ENCODE measurements at places on chromosomes 7 and 10. TPM values are rescaled to one million over a fixed set of nuclear protein-coding genes. Genes with fewer than 3 reads are reported as not detected.

GRCh38 chr10:13758756-13759155 lies 172.0 kb downstream of the PRPF18 start:
- DNase-seq, result no peak
- peak overlapping the region; percentile 84 for H3K27ac ChIP-seq
- no peaks in the 10 kb centered on the region for H3K27me3 ChIP-seq

GRCh38 chr10:48945441-48946130 lies 5.9 kb upstream of the LRRC18 start:
- H3K27ac ChIP-seq, result no peak overlapping the region
- H3K36me3 ChIP-seq, result no peaks in the 10 kb centered on the region
- H3K4me3 ChIP-seq, result no peak overlapping the region
- no peaks in the 10 kb centered on the region for H3K27me3 ChIP-seq

DNA sequence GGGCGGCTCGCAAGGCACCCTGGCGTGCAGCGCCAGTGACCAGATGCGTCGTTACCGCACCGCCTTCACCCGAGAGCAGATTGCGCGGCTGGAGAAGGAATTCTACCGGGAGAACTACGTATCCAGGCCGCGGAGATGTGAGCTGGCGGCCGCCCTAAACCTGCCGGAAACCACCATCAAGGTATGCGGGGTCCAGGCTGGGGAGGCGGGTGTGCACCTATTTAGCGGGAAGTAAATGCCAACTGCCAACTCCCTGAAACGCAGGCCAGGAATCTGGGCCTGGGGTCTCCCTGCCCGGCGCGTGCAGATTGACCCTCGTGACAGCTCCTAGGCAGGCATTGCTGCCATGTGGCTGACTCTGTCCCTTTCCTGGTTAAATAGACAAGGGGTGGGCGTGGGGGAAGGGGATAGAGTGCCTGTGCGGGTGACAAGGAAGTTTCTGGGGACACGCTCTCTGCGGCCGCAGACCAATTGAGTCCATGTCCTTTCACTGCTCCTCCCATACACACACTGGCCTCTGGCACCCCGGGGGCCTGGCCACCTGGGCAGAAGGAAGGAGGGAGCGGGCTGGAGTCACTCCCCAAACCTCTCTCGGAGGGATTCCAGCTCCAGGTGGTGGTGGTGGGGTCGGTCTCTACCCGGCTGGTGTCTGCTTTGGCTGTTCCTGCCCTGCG lies 2.7 kb downstream of the EVX1 start:
- peaks cover 100% of the 10 kb centered on the region for H3K27me3 ChIP-seq
- peak overlapping the region; percentile 34 for H3K4me3 ChIP-seq
- peak; percentile 49 for DNase-seq
- H3K4me1 ChIP-seq, result peaks cover 41% of the 10 kb centered on the region
- no peaks in the 10 kb centered on the region for H3K36me3 ChIP-seq
- no peak overlapping the region for H3K27ac ChIP-seq

GRCh38 chr7:139901901-139902300 lies 72.8 kb downstream of the TBXAS1 start:
- no peaks in the 10 kb centered on the region for H3K36me3 ChIP-seq
- no peaks in the 10 kb centered on the region for H3K27me3 ChIP-seq
- no peak overlapping the region for H3K4me3 ChIP-seq
- DNase-seq, result no peak
- no peak overlapping the region for H3K27ac ChIP-seq

DNA sequence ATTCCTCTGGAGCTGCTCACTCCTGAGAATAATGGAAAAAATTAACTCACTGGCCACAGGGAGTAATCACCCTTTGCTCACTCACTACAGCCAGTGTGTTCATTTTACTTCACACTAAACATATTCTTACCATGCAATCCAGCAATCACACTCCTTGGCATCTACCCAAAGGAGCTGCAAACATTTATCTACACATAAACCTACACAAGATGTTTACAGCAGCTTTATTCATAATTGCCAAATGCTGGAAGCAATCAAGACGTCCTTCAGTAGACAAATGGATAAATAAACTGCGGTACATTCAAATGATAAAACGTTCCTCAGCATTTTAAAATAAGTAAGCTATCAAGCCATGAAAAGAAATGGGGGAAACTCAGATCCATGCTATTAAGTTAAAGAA lies 34.2 kb upstream of the POM121L12 start:
- H3K27ac ChIP-seq, result no peak overlapping the region
- H3K4me3 ChIP-seq, result no peak overlapping the region
- no peak for DNase-seq
- no peaks in the 10 kb centered on the region for H3K36me3 ChIP-seq
- H3K27me3 ChIP-seq, result no peaks in the 10 kb centered on the region
- H3K4me1 ChIP-seq, result no peaks in the 10 kb centered on the region

- H3K36me3 ChIP-seq, result no peaks in the 10 kb centered on the region
- no peaks in the 10 kb centered on the region for H3K27me3 ChIP-seq
- H3K27ac ChIP-seq, result no peak overlapping the region
- no peak overlapping the region for H3K4me3 ChIP-seq
- peaks cover 3% of the 10 kb centered on the region for H3K4me1 ChIP-seq
- DNase-seq, result no peak
Observed at GRCh38 chr7:149224352-149224751, 15.1 kb upstream of the ZNF212 start.

DNA sequence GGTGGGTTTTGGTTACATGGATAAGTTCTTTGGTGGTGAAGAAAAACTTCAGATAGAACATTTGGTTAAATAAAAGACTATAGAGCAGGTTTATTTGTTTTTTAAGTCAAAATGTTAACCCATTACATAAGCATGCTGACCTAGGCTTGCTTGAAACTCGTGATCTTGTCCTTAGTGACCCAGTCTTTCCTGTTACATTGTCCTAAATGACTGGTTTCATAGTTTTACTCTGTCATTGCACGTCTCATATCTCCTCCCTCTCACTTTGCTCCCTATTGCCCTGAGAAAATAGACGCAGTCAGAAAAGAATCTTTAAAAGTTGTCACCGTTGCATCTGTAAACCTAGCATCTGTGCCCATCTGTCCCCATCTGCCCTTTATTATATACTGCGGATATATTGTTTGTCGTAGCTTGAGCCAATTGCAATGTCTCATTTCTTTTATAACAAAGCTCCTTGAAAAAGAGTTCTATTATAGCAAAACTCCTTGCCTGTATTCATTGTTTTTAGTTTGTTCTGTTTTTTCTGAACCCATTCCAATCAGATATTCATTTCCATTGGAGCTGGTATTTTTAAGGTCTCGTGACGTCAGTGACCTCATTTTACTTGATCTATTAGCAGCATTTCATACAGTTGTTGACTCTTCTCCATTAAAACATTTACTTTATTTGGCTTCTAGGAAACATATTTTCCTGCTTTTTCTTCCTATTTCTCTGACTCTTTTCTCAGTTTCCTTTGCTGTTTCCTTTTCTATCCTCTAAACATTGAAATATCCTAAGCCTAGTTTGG lies 57.3 kb downstream of the HELLS start:
- DNase-seq, result no peak
- no peak overlapping the region for H3K27ac ChIP-seq

DNA sequence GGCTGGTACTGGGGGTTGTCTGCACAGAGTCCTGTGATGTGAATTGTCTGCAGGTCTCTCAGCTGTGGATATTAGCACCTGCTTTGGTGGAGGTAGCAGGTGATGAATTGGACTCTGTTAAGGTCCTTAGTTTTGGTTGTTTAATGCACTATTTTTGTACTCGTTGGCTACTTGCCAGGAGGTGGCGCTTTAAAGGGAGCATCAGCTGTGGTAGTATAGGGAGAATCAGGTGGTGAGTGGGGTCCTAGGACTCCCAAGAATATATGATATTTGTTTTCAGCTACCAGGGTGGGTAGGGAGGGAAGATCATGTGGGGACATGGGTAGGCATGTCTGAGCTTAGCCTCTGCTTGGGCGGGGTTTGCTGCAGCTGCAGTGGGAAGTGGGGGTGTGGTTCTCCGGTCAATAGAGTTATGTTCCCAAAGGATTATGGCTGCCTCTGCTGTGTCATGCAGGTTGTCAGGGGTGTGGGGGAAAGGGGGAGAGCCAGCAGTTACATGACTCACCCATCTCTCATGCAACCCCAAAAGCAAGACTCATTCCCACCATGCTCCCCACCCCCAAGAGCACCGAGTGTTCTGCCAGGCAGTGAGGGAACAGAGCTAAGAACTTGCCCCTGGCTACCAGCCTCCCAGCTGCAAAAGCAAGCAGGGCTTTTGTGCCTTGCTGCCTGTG lies 53.7 kb upstream of the ZNF273 start:
- no peaks in the 10 kb centered on the region for H3K36me3 ChIP-seq
- no peak overlapping the region for H3K27ac ChIP-seq
- no peaks in the 10 kb centered on the region for H3K4me1 ChIP-seq
- DNase-seq, result no peak
- H3K27me3 ChIP-seq, result no peaks in the 10 kb centered on the region

DNA sequence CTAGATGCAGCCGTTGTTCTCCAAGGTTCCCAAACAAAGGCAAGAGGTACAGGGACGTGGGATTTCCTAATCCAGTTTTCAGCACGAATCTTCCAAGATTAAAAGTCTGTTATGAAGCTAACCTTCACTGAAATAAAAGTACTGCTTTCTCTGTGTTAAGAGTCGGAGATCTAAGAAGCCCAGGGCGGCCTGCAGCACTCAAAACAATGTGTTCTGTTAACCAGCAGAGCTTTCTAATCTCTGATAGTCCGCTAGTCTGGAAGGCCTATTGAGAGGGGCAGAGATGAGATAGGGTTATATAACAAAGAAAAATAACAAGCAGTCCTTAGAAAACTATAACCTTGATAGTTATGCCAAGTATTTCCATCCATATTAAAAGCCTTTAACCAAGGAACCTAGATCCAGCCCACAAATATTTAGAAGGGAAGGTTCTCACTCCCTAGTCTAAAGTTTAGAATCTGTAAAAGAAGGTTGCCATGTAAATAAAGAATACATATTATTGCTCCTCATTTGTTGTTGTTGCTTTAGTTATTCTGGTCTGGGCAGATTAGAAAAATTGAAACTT lies 106.3 kb upstream of the SVIL start:
- no peaks in the 10 kb centered on the region for H3K36me3 ChIP-seq
- no peak overlapping the region for H3K4me3 ChIP-seq
- peak; percentile 38 for DNase-seq
- peaks cover 7% of the 10 kb centered on the region for H3K4me1 ChIP-seq
- H3K27ac ChIP-seq, result no peak overlapping the region

DNA sequence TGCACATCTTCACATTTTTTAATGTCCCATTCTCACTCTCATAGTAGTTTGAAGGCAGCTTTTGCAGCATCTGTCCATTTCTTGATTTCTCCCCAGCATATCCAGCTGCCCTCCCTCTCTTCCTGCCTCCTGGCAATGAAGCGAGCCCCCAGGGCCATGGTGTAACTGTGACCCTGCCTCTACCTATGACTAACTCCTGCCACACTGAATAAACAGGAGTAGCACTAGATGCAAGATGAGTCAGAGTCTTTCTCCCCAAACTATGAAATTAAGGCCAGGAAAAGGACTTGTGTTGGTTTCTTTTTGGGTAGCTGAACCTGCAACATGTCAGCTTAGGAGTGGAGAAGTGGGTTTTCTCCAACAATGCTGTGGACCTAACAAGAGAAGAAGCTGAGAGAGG lies 329.0 kb downstream of the RNLS start:
- no peak for DNase-seq
- H3K36me3 ChIP-seq, result no peaks in the 10 kb centered on the region
- H3K27ac ChIP-seq, result no peak overlapping the region
- H3K4me1 ChIP-seq, result peaks cover 7% of the 10 kb centered on the region

DNA sequence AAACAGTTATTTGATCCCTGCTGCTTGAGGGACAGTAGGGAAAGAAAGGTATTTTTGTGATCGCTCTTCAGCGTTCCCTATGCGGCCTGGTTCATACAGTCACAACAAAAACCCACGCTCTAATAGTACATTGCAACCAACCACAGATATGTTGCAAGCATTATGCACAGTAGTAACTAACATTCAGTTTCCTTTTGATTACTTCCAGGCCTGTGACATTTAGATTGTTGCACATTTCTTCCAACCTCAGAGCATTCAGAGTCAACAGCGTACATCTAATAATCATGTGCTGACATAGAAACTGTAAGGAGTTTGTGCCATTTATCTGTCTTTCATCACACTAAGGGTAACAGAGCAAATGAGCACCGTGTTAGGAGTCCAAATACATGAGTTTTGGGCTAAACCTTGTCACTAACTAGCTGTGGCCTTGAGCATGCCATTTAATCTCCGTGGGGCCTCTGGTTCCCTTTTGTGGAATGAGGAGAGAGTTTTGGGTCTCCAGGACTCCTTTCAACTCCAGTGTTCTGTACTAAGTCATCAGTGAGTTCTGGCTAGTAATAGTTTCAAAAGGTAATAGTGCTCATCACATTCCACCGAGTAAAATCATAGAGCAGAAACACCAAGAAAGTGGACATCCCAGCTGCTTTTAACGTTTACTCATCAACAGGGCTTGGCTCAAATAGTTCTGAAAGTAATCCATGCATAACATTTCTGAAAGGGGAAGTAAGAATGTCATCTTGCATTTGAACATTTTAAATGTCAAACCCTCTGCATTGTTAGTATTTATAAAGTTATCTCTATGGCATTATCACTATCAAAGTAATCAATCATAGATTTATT lies 99.0 kb upstream of the FZD1 start:
- no peaks in the 10 kb centered on the region for H3K36me3 ChIP-seq
- H3K27me3 ChIP-seq, result no peaks in the 10 kb centered on the region
- H3K4me3 ChIP-seq, result no peak overlapping the region
- no peak for DNase-seq
- no peak overlapping the region for H3K27ac ChIP-seq
- H3K4me1 ChIP-seq, result peaks cover 11% of the 10 kb centered on the region

DNA sequence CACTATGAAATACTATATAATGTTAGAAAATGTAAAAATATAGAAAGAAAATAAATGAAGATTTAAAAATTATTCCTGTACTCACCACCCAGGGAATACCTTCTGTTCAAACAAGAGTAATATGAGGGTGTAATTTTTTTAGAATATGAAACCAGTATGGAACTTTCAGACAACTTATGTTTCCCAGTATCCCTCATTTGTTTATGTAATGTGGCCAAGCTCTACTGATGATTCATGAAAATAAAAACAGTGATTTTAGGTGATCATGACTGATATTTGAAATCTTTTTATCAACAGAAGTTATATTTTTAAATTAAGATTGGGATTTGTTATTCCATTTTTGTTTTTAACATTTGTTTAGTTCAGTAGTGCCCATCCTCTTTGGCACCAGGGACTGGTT lies 18.8 kb downstream of the SLK start:
- DNase-seq, result no peak
- no peak overlapping the region for H3K27ac ChIP-seq
- H3K4me3 ChIP-seq, result no peak overlapping the region
- H3K4me1 ChIP-seq, result no peaks in the 10 kb centered on the region

HTR5A gene
- not detected for total RNA-seq

MOGAT3 gene
- not detected for total RNA-seq

HOGA1 gene
- total RNA-seq, result 1.2 TPM

ITPRID1 gene
- not detected for total RNA-seq

HOXA4 gene
- not detected for total RNA-seq

TMEM176A gene
- 0.62 TPM for total RNA-seq

SOSTDC1 gene
- total RNA-seq, result 1.9 TPM

SFTPA2 gene
- total RNA-seq, result not detected
